ENCODE measurements at places on chromosomes 13 and 19.
A peak's percentile ranks its signal among the peaks of the same experiment; 100 is the strongest.

DNA sequence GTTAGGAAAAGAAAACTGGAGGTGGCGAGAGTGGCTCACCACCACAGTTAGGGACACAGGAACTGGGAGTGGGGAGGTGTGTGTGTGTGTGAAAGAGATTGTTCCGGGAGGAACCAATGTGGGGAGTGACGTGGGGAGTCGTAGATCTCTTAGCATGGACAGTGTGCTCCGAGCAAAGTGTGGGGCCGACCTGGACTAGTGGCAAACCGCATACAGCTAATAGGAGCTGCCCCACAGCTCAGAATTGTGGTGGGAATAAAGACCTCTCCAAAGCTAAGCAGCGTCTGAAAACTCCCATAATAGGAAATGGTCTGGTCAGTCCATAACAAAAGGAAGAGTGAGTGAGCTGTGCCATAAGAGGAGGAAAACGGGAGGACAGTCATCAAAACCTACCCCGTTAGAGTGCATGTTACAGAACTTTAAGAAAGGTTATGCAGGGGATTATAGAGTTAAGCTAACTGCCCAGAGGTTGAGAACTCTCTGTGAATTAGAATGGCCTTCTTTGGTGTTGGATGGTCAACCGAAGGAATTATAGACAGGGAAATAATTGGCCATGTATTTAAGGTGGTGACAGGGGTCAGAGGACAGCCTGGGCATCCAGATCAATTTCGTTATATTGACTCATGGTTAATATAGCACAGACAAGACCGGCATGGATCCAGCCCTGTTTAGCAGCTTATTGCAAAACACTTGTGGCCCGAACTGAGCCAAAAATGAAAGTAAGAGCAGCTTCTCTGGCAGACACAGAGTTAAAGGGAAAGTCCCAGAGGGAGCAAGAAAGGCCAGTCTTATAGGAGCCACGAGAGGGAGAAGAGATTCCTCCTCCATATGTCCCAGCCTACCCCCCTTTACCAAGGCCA, 8.9 kb upstream of the SLC15A1 start:
- no peak for DNase-seq

GRCh38 chr13:22487932-22488331, 692.8 kb upstream of the SGCG start:
- DNase-seq, result no peak

GRCh38 chr13:41259875-41260501, 3.4 kb downstream of the MTRF1 start:
- no peak for DNase-seq

- peak; percentile 39 for DNase-seq
Measured at GRCh38 chr19:38686530-38686888, 39.1 kb downstream of the ACTN4 start.

GRCh38 chr19:42081584-42082203, 5.7 kb downstream of the ZNF574 start:
- no peak for DNase-seq

- DNase-seq, result no peak
Measured at GRCh38 chr13:26660766-26661165, 99.8 kb downstream of the GPR12 start.

DNA sequence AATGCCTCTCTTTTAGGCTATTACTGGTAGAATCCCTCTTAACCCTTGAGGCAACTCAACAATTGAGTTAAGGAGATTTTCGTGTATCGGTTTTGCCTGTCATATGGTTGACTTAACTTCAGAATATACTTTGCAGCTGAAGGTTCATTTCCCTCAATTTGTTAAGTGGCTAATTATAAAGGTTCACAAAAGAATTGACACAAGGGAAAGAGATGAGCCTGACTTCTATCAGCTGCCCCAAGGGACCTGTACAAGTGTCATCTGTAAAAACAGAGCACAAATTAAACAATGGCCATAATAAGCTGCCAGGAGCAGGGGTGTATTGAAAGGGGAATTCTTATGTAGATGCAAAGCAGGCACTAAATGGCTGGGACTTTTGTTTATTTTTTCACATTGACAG, 334.8 kb upstream of the OBI1 start:
- no peak for DNase-seq

GRCh38 chr13:71820699-71821098, 46.3 kb downstream of the DACH1 start:
- DNase-seq, result peak; percentile 36

- DNase-seq, result no peak
Measured at GRCh38 chr13:43433691-43434141, 353.1 kb downstream of the ENOX1 start.
